ENCODE measurements at places on chromosomes 2 and 18. TPM values are rescaled to one million over a fixed set of nuclear protein-coding genes. Genes with fewer than 3 reads are reported as not detected.

Gene TXNDC2
- not detected for total RNA-seq

DNA sequence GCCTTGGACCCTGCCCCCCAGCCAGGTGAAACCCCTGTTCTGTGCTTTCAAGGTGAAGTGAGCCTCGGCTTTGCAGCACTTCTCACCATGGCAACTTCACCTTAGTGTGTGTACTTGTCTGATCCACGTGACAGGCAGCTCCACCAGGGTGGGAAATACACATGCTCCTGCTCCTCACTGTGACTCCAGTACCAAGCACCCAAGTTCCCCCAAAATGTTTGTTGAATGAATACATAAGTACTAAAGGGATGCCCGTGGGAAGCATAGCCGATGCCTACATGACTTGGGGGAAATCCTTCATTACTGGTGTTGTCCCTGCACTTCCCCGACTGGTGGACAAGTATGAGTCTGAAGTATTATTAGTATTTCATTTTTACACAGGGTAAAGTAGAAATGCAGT, 41.8 kb upstream of the GBX2 start:
- DNase-seq, result no peak
- H3K27me3 ChIP-seq, result peaks cover 12% of the 10 kb centered on the region
- no peaks in the 10 kb centered on the region for H3K36me3 ChIP-seq
- no peak overlapping the region for H3K4me3 ChIP-seq

DNA sequence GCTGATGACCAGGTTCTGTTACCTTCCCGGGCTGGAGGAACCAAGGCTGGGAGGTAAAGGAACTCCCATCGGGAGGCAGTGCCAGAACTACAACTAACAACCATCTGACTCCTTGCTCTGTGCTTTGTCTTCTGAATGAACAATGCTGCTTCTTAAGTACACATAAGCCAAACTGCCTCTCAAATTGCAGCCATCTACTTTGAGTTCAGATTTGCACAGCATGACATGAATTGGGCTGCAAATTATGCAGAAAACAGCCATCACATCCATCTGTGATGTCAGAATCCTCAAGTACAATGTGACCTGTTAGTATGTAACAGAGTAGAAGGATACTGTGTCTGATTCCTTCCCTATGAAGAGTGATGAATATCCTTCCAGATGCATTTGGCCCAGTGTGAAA, 290.6 kb downstream of the ZNF521 start:
- no peak overlapping the region for H3K4me3 ChIP-seq
- no peaks in the 10 kb centered on the region for H3K36me3 ChIP-seq
- no peaks in the 10 kb centered on the region for H3K27me3 ChIP-seq
- H3K27ac ChIP-seq, result no peak overlapping the region
- H3K4me1 ChIP-seq, result no peaks in the 10 kb centered on the region

DNA sequence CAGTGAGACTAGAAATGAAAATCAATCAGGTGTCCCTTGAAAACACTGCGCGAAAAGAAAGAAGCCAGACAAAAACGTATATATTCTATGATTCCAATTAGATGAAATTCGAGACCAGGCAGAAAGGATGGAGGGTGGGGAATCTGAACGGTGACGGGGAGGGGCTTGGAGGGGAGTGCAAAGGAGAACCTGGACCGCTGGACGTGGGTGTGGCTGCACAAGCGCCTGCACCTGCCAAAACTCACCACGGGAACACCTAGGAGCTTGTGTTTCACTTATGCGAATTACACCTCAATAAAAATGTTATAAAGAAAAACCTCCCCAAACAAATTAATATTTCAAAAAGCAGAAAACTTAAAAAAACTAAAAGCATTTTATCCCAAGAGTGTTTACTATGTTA, 21.9 kb downstream of the THAP4 start:
- no peak for DNase-seq
- no peak overlapping the region for H3K4me3 ChIP-seq
- no peaks in the 10 kb centered on the region for H3K27me3 ChIP-seq
- H3K27ac ChIP-seq, result no peak overlapping the region
- no peaks in the 10 kb centered on the region for H3K36me3 ChIP-seq
- H3K4me1 ChIP-seq, result peaks cover 17% of the 10 kb centered on the region

DNA sequence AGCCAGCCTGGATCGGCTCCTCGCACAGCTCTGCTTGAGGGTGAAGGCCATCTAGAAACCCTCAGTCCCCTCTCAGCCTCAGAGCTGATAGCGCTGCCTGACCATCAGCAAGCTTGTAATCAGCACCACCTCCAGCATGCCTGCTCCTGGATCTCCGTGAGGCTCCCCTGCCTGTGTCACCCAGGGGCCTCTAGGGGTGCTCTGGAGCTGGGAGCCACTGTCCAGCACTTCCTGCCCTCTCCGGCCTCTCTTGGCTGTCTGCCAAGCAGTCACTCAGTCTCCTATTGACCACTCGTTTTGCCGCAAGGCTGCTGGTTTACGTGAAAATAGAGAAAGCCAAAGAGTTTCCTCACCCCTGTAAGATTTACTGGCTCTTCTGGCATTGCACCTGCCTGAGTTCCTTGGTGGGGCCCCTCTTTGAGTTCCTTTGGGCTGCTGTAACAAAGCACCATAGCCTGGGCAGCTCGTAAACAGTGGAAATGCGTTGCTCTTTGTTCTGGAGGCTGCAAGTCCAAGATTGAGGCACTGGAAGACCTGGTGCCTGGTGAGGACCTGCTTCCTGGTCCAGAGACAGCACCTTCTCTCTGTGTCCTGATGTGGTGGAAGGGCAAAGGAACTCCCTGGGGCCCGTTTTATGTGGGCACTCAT, 17.9 kb downstream of the CAPN10 start:
- DNase-seq, result peak; percentile 88
- H3K4me1 ChIP-seq, result no peaks in the 10 kb centered on the region
- no peak overlapping the region for H3K4me3 ChIP-seq
- H3K27me3 ChIP-seq, result no peaks in the 10 kb centered on the region

GRCh38 chr2:169461143-169461542, 18.2 kb upstream of the BBS5 start:
- no peak overlapping the region for H3K27ac ChIP-seq
- no peaks in the 10 kb centered on the region for H3K27me3 ChIP-seq

Gene PRSS56
- not detected for total RNA-seq

Gene COLEC12
- 24.7 TPM for total RNA-seq

- H3K4me1 ChIP-seq, result peaks cover 7% of the 10 kb centered on the region
- H3K27ac ChIP-seq, result no peak overlapping the region
- H3K27me3 ChIP-seq, result no peaks in the 10 kb centered on the region
- no peak overlapping the region for H3K4me3 ChIP-seq
Measured at GRCh38 chr18:48839819-48840490, 110.8 kb downstream of the SMAD7 start.

- H3K36me3 ChIP-seq, result no peaks in the 10 kb centered on the region
- no peaks in the 10 kb centered on the region for H3K4me1 ChIP-seq
- no peaks in the 10 kb centered on the region for H3K27me3 ChIP-seq
- H3K27ac ChIP-seq, result no peak overlapping the region
- no peak overlapping the region for H3K4me3 ChIP-seq
Measured at GRCh38 chr2:179129574-179130238, 79.8 kb upstream of the CCDC141 start.

DNA sequence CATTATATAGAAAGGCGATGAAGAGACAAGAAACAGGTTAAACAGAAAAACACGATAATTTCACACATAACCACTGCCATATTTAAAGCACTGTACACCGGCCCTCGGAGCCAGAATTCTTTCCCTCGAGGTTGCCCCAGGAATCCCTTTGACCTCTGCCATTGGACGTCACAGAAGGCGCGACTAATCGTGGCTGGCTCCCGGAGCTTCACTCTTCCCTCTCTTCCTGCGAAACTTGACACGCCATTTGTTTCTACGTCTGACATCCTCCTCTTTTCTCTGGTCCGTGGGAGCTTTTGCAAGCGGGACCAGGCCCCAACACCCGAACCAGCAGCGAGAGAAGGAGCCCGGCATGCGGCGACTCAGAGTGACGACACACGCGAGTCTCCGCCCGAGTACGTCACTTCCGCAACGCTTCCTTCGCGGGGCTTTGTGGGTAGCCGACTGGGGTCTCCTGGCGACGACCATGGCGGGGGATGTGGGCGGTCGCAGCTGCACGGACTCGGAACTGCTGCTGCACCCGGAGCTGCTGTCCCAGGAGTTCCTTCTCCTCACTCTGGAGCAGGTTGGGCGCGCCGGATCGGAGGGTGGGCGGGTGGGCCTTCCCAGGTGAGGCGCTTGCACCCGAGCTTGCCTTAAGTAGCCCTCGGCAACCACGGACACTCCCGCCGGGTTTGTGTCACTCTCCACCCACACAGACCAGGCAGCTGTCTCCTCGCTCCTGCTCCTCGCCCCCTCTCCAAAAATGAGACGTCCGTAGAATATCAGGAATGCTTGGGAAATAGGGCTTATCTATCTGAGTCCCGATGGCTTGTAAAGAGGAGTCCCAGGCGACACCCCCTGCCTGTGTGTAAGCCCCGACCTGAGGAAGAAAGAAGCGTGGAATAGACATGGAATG, at the start of gene C2orf49:
Gene C2orf49, plus strand, starts transcription at position 419 of the 898 bp plus-strand sequence. Its CDS starts 48 bp downstream, at position 467.
- H3K27me3 ChIP-seq, result no peaks in the 10 kb centered on the region
- DNase-seq, result peak; percentile 94
- peak within 1 kb of the TSS; percentile 89 for H3K4me3 ChIP-seq
- peaks cover 25% of the 10 kb centered on the region for H3K4me1 ChIP-seq
- no peaks in the 10 kb centered on the region for H3K36me3 ChIP-seq
- H3K27ac ChIP-seq, result peak within 1 kb of the TSS; percentile 94

DNA sequence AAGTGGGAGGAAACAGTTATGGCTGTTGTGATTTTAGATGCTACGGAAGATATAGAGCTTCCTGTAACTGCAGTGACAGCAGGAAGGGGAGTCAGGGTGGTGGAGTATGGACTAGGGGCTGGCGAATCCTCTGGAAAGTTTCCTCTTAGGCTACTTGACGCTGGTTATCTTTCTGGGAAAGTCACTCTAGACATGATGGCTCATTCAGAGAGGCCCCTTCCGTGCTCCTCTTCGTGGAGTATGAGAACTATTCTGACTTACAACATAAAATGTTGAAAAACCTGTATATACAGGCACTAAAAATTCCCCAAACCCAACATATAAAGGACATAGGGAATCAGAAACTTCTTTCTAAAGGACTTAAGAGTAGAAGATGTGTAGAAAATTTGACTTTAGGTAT, 78.8 kb downstream of the C18orf54 start:
- DNase-seq, result no peak
- H3K36me3 ChIP-seq, result no peaks in the 10 kb centered on the region
- H3K4me1 ChIP-seq, result no peaks in the 10 kb centered on the region
- H3K27ac ChIP-seq, result no peak overlapping the region

All from sigmoid colon (tissue), 7 donors.